ENCODE measurements at places on chromosomes 1 and 21. TPM values are rescaled to one million over a fixed set of nuclear protein-coding genes. Genes with fewer than 3 reads are reported as not detected.
A peak's percentile ranks its signal among the peaks of the same experiment; 100 is the strongest.

Gene PRAMEF27
- not detected for total RNA-seq

Gene RGS4
- 1.8 TPM for total RNA-seq

- DNase-seq, result no peak
Observed at GRCh38 chr1:25140073-25140797, 92.1 kb downstream of the SYF2 start.

DNA sequence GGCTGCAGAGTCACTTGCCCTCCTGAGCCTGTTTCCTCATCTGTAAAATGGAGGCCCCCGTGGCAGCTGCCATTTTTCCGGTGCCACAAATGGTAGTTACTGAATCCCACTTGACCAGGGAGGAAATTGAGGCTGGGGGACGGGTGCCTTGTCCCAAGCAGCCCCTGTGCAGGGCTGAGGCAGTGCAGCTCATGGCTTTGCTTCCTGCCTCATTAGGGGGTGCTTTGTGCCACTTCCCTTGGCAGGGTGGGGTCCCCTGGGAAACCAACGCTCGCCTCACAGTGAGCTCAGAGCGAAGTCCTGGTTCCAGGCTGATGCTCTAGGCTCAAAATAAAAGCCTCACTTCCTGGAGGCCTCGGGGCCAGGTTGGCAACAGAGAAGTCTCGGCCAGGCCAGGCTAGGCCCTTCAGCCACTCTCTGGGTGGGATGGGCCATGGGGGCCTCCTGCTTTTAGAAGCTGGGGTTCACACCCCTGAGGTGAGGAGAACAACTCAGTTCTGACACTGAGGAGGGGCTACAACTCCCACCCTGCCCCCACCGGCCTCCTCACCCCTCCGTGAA is 6.8 kb downstream of the LAPTM5 start:
- no peak for DNase-seq

DNA sequence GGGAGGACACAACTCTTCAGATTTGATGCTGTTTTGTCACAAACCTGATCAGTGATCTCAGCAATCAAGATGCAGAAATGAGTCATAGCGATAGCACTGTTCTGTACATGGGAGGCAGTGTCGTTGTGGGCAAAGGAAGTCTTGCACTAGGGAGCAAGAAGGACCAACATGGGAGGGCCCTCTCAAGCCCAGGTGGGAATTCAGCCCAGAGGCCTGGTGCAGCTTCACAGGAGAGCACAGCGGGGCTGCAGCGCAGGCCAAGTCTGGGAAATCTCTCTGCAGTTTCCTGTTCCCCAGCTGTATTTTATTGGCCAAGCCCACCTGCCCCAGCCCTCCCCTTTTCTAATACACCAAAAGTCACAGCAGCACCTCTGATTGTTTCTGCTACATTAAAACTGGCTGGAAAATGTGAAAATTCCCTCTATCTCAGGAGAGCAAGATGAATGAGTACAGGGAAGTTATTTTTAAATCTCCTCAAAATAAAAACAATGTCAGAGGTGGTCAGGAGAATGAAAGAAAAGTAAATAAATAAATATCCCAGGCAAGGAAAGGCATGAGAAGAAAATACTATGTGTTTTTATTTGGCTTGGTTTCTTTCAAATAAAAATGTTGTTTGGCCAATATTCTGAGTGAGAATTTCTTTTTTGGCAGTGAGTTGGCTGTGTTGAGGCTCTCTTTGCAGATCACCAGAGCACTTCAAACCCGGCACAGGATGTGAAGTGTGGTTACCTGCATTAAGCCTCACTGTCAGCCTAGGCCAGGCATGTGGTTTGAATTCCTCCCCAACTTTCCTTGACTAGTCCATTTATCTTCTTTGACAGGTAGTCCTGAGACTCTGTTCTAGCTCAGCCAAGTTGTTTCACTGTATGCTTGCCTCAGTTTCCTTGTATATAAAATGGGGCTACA is 422.1 kb downstream of the PLPP3 start:
- peak; percentile 69 for DNase-seq

- DNase-seq, result no peak
Observed at GRCh38 chr1:10687782-10688408, 108.6 kb downstream of the CASZ1 start.
